ENCODE measurements at places on chromosomes 12 and 14.
A peak's percentile ranks its signal among the peaks of the same experiment; 100 is the strongest.

DNA sequence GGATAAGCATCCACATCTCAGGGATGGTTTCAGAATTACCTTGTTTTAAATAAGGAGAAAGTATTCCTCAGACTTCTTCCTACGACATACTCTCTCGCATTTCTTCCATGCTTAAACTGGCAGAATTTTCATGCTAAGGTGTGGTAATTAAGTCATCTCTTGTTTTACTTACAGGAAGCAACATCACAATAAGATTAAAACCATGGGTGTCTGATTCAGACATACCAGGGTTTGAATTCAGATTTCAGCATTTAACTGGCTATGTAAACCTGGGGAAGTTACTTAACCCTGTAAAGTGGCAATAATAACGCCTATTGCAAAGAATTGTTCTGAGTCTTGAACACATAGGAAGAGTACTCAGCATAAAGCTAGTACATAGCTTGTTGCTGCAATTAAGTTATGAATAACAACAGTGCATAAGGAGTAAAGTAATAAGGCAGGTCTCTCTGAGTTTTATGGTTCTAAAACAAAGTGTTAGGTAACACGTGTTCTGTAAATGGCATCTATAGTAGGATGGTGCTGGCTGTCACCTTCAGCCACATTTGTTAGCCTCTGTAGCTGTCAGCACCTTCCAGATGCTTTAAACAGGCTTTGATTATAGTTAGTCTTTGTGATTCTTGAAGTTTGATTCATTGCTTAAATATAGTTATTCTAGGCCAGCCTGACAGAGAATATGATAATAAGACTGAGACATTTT is 38.8 kb downstream of the IFT43 start:
- DNase-seq: no peak

DNA sequence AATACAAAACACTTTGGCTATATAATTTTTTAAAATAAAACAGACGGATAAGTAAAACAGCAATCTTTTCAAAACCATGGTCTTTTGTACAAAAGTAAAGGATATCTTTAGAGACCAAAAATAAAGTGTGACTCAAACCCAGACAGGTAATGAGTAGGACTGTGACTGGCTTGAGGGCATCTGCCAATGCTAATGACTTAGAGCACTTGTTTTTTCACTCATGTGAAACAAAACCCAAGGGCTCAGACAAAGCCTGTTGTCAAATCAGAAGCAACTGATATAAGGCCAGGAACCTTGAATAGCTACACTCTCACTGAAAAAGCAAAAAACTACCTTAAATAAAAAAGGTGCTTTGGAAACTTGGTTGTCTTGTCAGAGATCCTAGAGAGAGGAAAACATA is 357.4 kb downstream of the TMEM117 start:
- no peak for DNase-seq

DNA sequence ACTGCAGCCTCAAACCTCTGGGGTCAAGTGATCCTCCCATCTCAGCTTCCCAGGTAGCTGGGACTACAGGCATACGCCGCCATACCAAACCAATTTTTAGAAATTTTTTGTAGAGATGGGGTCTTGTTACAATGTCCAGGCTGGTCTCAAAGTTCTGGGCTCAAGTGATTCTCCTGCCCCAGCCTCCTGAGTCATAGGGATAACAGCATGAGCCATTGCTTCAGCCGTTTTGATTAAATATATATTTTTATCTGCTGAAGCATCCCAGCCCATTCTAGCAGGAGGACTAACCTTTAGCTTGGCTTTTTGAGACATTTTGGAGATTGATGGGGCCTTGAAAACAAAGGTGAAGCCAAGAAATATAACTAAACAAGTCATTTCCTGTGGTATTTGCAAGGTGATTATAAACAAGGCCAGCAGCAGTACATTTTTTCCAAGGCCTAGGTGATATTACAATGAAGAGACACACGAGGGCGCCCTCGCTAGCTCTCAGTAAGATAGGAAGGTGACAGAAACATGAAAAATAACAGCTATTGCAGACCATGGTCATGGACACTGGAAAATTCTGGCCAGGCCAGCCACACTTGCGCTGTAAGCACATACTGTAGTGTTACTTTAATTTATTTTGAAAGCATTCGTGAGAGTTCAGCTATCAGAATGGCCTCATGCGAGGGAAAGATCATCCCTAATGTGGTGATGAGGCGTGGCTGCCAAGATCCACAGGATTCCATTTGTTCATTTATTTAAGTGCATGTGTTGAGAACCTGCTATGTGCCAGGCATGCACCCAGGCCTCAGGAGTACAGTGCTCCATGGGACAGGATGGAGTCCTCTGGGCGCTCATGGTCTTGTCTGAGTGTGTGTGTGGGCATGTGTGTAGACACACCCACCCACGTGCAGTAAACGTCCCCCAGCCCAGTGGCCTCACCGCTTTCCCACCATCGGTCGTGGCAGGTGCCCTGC is 63.5 kb downstream of the DGLUCY start:
- peak; percentile 67 for DNase-seq

- DNase-seq: no peak
Observed at GRCh38 chr14:100621806-100622205, 34.6 kb upstream of the BEGAIN start.

GRCh38 chr14:90797451-90797850 is 18.8 kb downstream of the TTC7B start:
- DNase-seq: no peak

GRCh38 chr14:57160333-57160732 is 108.4 kb downstream of the EXOC5 start:
- DNase-seq: no peak

Measured in activated naive CD4-positive, alpha-beta T cell treated with Interleukin-2 at 50 U/mL for 16 hours (primary cell).